ENCODE measurements at places on chromosomes 16 and 17. TPM values are rescaled to one million over a fixed set of nuclear protein-coding genes. Genes with fewer than 3 reads are reported as not detected.

- DNase-seq = no peak
These were observed 25.8 kb downstream of the PIK3R5 start for GRCh38 chr17:8939496-8940334.

DNA sequence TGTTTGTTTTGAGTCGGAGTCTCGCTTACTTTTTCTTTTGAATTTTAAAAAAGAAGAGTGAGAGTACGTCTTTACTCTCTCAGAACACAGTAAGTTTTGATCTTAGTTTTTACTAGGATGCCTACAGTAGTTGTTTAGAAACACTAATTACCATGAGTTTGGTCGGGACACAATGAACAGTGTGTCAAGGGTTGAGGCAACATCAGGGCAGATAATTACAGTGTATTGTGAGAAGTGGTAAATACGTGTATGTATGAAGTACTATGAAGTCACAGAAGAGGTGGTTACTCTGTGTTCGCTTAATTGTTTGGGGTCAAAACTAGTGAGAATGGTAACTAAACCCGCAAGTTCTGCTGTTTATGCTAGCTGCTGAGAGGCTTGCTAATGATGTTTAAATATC lies 18.2 kb downstream of the PAFAH1B1 start:
- DNase-seq = no peak

GRCh38 chr17:50036455-50037261 lies 19.3 kb upstream of the ITGA3 start:
- peak; percentile 79 for DNase-seq

DNA sequence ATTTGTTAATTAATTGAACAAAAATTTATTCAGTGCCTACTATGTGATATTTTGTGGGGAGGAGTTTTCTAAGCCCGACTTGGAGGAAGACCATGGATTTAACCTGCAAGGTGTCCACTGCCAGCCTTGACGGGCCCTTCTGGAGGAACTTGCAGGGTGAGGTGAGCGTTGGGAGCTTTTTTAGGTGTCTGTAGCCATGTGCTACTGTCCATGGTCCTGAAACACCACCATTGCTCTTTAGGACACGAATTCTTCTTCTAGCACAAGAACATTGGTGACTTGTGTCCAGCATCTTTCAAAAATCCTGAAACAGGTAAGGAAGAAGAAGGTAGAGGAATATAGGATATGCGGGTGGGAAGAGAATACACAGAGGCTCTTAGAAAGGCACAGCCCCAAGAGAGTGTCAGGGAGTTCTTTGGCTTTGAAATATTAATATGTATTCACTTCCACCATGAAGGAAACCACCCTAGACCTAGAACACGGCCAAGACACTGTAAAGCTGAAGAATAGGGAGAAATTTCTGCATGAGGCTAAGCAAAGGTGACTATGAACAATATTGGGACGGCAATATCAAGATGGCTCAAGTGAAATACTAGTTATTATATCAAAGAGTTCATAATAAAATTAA lies 27.9 kb upstream of the OR4D1 start:
- no peak for DNase-seq

GRCh38 chr17:30964876-30965275 lies 6.0 kb upstream of the RNF135 start:
- no peak for DNase-seq

GRCh38 chr16:89373355-89374110 lies 116.8 kb downstream of the ANKRD11 start:
- DNase-seq = no peak

GRCh38 chr17:36095992-36096391 lies 6.0 kb upstream of the CCL3 start:
- no peak for DNase-seq

DNA sequence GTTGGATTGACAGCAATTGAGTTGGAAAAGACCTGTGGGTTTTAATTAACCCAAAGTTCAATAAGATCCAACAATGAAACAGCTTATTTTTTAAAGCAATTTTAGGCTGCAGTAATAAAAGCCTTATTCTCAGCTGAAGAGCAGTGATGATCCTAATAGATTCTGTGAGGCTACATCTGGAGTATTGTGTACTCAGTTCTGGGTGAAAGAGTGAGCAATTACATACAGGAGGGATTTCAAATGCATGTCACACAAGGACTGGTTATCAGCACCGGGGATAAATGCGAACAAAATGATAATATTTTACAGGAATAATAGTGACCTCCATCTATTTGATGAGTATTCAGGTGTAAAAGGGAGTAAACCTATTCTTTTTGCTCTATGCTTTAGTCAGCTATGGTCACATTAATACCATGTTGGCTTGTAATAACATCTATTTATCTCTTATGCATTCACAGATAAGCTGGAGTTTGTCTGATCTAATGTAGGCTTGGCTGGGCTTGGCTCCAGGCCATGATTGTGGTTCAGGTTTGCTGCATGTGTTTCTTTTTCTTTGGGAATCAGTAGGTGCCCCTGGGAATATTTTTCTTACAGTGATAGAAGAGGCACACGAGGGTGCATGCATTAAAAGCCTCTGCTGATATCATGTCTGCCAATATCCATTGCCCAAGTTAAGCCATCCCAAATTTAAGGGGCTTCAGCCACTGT lies 22.2 kb upstream of the TOX3 start:
- DNase-seq = no peak

GRCh38 chr16:86002178-86002900 lies 103.4 kb downstream of the IRF8 start:
- no peak for DNase-seq

GRCh38 chr16:89880477-89881367 lies 7.3 kb downstream of the TCF25 start:
- DNase-seq = no peak

- no peak for DNase-seq
These were observed 96.1 kb upstream of the SDK2 start for GRCh38 chr17:73740370-73740769.

DNA sequence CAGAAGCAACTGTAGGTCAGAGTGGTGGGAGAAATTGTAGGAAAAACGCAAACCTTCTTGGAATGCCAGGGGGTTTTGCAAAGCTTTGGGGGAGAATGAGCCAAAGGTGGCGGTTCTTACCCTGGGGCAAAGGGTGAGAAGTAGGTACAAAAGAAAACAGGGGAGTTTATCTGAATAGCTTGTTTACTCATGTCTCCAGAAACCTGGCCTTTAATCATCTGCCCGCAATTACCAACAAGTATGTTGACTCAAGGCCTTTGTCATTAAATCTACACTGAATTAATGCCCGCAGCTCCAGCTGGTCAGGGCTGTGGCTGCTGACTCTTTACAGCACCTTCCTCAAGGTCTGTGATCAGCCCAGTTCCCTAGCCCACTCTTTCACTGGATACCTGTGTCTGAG lies 320.1 kb downstream of the CBLN1 start:
- no peak for DNase-seq

Gene KCNH6
- total RNA-seq = not detected

Gene BEAN1
- 0.87 TPM for total RNA-seq

Gene CFAP97D1
- not detected for total RNA-seq

Gene TNFRSF17
- total RNA-seq = 0.41 TPM
